ENCODE measurements at places on chromosomes 2 and 18.

DNA sequence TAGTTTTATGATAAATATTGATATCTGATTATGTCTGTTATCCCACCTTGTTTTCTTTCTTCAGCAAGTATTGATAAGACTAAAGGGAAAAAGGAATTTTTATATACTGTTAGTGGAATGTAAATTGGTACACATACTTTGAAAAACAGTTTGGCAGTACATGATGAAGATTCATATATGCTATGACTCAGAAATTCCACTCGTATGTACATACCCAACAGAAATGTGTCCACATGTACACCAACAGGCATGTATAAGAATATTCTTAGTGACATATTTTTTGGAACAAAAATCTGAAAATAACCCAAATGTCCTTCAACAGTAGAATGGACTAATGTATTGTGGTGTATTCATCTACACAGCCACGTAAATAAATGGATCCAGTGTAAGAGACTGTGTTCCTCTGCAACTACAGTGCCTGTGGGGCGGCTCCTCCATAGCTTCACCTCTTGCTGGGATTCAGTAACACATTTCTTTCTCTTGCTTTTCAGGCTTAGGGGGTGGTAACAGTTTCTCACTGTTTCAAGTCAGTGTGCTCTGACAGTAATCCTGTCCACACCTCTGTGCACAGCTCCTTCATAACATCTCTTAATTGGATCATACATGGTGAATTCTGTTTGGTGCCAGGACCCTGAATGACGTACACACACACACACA, 35.5 kb upstream of the ALMS1 start:
- no peak for DNase-seq

- no peak for DNase-seq
Observed at GRCh38 chr2:232448304-232448690, 7.7 kb upstream of the ALPI start.

DNA sequence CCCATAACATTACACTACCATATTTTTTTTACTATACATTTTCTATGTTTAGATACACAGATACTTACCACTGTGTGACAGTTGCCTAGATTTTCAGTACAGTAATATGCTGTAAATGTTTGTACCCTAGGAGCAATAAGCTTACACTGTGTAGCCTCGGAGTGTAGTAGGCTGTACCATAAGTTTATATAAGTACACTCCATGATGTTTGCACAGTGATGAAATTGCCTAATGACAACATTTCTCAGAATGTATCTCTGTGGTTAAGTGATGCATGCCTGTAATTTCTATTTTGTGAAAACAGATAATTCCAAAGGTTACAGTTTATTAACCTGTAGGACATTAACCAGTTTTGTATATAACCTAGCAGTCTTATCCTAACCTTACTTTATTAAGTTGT, 128.1 kb upstream of the RBMS1 start:
- no peak for DNase-seq

GRCh38 chr2:103739186-103739585, 977.4 kb downstream of the TMEM182 start:
- DNase-seq = no peak

GRCh38 chr18:35390951-35391700, 14.0 kb upstream of the ZNF396 start:
- DNase-seq = no peak

GRCh38 chr2:176826356-176826755, 386.2 kb upstream of the HNRNPA3 start:
- DNase-seq = no peak

- DNase-seq = no peak
Observed at GRCh38 chr18:3441290-3441689, 8.7 kb upstream of the TGIF1 start.

DNA sequence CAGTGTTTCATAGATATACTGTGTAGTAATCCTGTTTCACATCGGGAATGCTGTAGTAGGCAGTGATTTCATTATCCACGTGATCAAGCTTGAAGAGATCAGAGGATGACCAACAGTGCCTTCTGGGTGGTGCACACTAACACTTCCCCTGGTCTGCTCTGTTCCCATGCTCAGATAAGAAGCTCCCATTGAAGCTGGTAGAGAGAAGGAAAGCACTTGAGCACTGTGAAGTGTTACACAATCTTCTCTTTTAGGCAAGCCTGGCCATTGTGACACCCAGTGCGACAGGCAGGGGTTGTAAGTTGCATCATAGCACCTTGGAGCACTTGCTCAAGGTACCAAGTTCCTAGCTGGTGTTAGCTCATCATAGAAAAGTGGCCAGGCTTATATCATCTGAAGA, 30.6 kb upstream of the GPD2 start:
- no peak for DNase-seq

Measured in NCI-H1105 treated with DMSO at 0.1 percent for 48 hours (cell line).